ENCODE measurements at places on chromosomes 3 and 15.

DNA sequence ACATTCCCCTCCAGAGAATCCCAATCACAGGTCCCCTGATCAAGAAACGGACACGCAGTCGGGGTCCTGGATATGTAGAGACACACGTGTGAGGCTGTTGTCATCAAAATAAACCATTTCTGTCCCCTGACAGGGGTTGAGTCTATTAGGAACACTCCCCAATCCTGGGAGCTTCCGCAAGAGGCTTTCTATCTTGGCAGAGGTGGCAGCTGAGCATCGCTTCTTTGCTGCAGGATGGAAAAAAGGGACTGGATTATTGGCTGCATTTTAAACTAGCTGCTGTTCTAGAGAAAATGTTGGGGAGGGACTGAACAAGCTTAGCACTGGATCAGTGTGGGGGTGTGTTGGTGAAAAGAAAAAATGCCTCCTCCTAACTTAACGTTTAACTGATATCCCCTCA lies 2.5 kb upstream of the CNTN4 start:
- DNase-seq, result no peak

DNA sequence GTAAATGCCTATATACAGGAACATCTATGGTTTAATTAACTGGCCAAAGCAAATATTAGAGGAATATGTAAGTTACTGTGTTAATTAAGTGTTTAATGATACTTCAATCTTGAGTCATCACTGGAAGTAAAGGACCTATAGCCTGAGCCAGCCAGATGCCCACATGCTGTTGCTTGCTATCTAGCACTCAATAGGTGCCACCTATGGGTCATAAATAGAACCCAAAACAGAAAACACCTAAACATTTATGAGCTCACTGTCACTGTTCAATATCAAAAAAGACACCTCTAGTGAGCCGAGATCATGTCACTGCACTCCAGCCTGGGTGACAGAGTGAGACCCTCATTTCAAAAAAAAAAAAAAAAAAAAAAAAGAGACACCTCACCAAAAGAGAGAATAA lies 48.4 kb upstream of the IP6K2 start:
- DNase-seq, result peak; percentile 28

DNA sequence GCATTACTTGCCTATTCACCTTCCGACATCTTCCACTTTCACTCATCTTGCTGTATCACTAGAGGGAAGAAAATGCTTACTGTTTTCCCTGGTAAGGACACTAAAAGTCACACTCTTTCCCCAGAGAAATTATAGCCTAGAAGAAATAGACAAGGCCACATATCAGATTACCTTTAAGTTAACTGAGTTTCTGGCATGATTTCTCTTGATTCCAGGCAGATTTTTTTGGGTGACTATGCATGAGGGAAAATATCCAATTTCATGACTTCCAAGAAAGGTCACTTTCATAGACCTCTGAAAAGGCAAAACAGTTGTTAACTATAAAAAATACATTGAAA lies 30.3 kb downstream of the TCF12 start:
- DNase-seq, result no peak

- peak; percentile 20 for DNase-seq
Measured at GRCh38 chr3:196792771-196793170, 53.1 kb downstream of the PAK2 start.

DNA sequence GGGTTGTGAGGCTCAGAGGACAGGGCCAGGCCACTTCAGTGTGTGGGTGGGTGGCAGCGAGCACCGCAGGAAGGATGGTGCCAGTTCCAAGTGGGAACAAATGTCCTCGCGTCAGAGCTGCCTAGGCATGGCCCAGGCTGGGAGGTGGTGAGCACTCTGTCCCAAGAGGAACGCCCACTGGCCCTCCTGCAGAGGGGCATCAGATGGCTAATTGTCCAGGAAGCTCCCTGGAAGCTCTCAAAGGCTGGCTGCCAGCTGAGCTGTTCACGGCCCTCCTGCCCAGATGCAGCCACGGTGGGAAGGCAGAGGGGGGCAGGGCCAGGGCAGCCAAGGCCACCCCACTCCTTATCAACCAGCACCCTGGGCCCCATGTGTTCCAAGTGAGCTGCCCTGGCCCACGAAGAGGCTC lies 55.2 kb downstream of the IQSEC1 start:
- DNase-seq, result no peak

DNA sequence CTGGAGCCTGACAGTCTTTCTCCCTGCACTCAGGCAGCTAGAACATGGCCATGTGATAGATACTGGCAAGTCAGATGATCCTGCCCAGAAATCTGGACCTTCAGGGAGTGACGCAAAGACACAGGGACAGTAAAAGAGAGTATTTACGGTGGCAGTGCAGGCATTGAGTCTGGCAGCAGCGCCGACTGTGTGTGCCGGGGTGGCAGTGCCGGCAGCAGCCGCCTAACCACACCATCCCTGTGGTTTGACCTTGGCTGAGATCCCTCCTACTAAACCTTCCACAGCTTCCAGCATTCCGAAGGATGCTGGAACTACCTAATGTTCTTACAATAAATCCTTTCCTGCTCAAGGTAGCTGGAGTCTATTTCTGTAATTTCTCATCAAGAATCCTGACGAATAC lies 4.6 kb upstream of the TSPAN3 start:
- no peak for DNase-seq

GRCh38 chr3:53242642-53243041 lies 13.2 kb downstream of the TKT start:
- DNase-seq, result no peak

DNA sequence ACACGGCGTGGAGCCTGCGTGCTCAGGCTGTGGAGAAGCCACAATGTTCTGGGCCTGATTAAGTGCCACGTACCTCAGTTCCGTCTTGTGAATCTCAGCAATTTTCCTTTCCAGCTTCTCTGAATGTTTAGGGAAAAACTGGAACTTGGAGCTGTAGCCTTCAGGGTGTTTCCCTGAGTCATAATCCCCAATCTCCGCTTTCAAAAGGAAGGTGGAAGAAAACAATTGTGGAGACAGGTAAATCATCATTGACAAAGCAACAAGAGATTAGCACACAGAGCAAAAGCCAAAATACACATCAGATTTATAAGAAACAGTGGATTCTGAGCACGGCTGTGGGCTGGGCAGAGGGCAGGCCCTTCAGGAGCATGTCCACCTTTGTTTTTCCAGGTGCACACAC lies 79.0 kb downstream of the WDR76 start:
- no peak for DNase-seq

GRCh38 chr15:65906396-65906795 lies 37.1 kb downstream of the RAB11A start:
- DNase-seq, result peak; percentile 54

Data from RWPE1 (cell line).